ENCODE measurements at places on chromosomes 3 and 15. TPM values are rescaled to one million over a fixed set of nuclear protein-coding genes. Genes with fewer than 3 reads are reported as not detected.

GRCh38 chr3:150876611-150877265 is 28.5 kb downstream of the MINDY4B start:
- no peak for DNase-seq

Gene ALPK3
- 0.68 TPM for total RNA-seq

Gene WWTR1
- total RNA-seq, result 47.5 TPM

Gene CD86
- total RNA-seq, result 1.2 TPM

Data from prostate gland (tissue), 2 donors.